Esophagus squamous epithelium (tissue), 5 donors: ENCODE measurements at places on chromosomes 3 and 15.

GRCh38 chr3:35335703-35336102 is 303.6 kb upstream of the ARPP21 start:
- no peak for DNase-seq

DNA sequence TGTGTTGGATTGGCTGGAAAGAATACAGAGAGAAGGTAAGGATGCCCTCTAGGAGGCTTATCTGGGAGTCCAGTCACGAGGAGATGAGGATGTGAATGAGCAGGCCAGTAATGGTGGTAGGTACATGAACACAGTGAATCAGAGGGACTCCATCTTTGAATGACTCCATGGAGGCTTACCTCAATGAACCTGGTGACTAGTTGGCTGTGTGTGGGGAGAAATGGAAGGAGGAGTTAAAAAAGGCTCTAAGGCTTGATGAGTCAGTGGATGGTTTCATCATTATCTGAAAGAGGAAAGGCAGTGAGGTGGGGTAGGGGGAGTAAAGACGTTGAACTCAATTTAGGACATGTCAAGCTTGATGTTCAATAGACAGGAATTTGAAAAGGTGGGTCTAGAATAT is 61.1 kb downstream of the KCNAB1 start:
- no peak for DNase-seq

DNA sequence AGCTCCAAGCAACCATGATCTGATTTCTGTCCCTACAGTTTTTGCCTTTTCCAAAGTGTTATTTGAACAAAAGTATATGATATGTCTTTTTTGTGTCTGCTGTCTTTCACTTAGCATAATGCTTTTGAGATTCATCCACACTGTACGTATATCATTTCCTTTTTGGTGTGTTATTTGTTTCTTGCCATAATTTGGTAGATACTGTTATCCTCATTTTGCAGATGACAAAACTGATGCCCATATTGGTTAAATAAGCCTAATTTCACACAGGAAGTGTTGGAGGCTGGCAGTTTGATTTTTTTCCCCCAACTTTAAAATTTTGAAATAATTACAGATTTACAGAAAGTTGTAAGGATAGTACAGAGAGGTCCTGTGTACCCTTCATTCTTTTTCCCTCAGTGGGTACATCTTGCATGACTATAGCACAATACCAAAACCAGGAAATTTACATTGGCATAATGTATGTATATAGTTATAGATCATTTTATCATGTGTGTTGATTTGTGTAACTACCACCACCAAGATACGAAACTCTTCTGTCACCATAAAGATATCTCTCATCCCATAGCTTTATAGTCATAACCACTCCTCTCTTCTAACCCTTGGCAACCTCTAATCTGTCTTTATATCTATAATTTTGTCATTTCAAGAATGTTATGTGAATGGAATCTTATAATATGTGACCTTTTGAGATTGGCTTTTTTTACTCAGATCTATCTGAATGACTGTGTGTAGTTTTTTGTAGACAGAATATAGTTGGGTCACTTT is 55.6 kb downstream of the RASA2 start:
- DNase-seq: no peak

- no peak for DNase-seq
Observed at GRCh38 chr3:28649266-28649665, 300.6 kb upstream of the AZI2 start.

- no peak for DNase-seq
Observed at GRCh38 chr3:135216659-135217058, 421.6 kb downstream of the EPHB1 start.

DNA sequence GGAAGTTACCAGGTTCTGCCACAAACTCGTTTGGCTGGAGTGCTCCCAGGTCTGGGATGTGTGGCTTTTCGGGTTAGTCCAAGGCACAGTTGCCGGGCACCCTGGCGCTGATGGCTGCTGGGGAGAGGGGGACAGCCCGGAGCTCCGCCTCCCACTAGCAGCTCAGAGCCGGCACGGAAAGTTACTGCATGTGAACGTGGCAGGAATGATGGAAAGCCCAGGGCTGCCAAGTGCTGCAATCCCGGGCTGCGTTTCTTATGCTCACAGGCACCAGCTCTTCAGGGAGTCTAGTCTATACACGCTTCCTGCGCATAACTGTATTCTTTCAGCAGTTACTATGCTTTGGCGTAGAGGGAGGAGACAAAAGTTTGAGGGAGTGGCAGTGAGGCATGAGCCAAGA is 141.8 kb upstream of the ICE2 start:
- DNase-seq: no peak

- DNase-seq: no peak
Observed at GRCh38 chr3:123527046-123527445, 57.8 kb downstream of the HACD2 start.

DNA sequence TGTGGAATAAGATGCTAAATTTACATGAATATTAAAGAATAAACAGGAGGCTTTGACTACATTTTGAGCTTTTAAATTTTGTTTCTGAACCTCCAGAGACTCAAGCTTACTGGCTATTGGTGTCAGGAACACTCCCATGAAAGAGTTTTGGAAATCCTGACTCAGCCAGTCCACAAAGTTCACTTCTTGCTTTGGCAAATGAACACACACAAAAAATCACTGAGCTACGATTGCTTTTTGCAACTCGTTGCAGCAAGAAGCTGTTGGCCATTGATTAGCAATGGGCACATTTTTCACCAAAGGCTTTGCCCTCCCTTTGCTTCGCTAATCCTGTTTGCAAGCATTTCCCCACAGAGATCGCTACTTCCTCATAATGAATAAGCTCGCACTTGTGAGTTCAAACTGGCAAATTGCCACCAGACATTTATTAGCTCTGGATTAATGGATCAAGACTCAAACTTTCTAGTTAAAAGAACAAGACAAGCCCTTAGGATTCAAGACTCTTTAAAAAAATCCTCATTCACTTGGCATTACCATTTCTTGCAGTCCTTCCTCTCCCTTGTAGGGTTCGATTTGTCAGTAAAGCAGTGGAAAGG is 343.2 kb upstream of the ONECUT1 start:
- DNase-seq: no peak

GRCh38 chr15:69497076-69497475 is 44.5 kb downstream of the RPLP1 start:
- DNase-seq: no peak

- DNase-seq: no peak
Observed at GRCh38 chr3:9986230-9986725, 363 bp downstream of the EMC3 start.
